Heart left ventricle (tissue), 16 donors: ENCODE measurements at places on chromosomes 16 and 17. TPM values are rescaled to one million over a fixed set of nuclear protein-coding genes. Genes with fewer than 3 reads are reported as not detected.

Gene PIRT
- not detected for total RNA-seq

Gene CCL14
- total RNA-seq = 19.1 TPM

Gene BAIAP2
- 10.3 TPM for total RNA-seq

Gene CSH2
- total RNA-seq = not detected

Gene MYOCD
- 47.1 TPM for total RNA-seq

- H3K27ac ChIP-seq = no peak overlapping the region
- peaks cover 11% of the 10 kb centered on the region for H3K27me3 ChIP-seq
- no peaks in the 10 kb centered on the region for H3K36me3 ChIP-seq
- peaks cover 3% of the 10 kb centered on the region for H3K4me1 ChIP-seq
- no peak overlapping the region for H3K4me3 ChIP-seq
- DNase-seq = no peak
Measured at GRCh38 chr17:40615068-40615840, 32.4 kb downstream of the SMARCE1 start.

DNA sequence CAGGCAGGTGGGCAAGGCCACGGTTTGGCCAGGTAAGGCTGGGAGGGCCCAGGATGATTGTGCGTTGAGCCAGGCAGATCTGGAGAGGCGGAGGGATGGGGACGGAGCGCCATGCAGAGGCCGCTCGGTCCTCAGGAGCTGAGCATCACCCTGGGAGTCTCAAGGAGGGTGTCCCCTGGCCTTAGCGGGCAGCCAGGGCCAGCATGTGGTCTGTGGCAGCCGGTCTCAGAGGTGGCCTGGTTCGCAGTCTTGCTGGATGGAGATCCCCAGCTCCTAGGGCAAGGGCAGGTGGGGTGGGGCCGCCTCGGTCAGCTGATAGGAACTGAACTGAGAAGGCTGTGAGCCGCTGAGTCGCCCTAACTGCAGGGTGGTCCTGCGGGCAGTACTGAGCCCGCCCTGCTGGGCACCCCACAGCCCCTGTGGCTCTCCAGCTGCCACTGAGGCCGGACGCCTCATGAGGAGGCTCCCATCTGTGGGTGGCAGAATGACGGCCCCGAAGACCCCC, 11.6 kb upstream of the CDH15 start:
- H3K4me3 ChIP-seq = no peak overlapping the region
- H3K27me3 ChIP-seq = peaks cover 6% of the 10 kb centered on the region
- no peak overlapping the region for H3K27ac ChIP-seq

GRCh38 chr16:46729326-46729995, 18.7 kb downstream of the MYLK3 start:
- H3K4me3 ChIP-seq = no peak overlapping the region
- peak overlapping the region; percentile 58 for H3K27ac ChIP-seq
- peaks cover 29% of the 10 kb centered on the region for H3K4me1 ChIP-seq

DNA sequence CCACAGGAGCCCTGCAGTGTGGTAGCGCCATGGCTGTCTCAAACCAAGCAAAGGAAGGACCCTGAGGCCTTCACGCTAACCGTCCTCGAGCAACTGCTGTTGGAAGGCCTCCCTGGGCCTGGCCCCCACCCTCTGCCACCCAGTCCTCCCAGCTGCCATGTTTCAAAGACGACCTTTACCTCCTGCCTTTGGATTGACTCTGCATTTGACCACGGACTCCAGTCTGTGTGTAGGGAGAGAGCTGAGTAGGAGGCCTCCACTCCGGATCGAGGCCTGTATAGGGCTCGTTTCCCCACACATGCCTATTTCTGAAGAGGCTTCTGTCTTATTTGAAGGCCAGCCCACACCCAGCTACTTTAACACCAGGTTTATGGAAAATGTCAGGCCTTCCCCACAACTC, 24.3 kb downstream of the PLCD3 start:
- H3K27ac ChIP-seq = peak overlapping the region; percentile 87
- H3K4me3 ChIP-seq = no peak overlapping the region
- no peaks in the 10 kb centered on the region for H3K27me3 ChIP-seq
- peaks cover 60% of the 10 kb centered on the region for H3K36me3 ChIP-seq
- no peak for DNase-seq

DNA sequence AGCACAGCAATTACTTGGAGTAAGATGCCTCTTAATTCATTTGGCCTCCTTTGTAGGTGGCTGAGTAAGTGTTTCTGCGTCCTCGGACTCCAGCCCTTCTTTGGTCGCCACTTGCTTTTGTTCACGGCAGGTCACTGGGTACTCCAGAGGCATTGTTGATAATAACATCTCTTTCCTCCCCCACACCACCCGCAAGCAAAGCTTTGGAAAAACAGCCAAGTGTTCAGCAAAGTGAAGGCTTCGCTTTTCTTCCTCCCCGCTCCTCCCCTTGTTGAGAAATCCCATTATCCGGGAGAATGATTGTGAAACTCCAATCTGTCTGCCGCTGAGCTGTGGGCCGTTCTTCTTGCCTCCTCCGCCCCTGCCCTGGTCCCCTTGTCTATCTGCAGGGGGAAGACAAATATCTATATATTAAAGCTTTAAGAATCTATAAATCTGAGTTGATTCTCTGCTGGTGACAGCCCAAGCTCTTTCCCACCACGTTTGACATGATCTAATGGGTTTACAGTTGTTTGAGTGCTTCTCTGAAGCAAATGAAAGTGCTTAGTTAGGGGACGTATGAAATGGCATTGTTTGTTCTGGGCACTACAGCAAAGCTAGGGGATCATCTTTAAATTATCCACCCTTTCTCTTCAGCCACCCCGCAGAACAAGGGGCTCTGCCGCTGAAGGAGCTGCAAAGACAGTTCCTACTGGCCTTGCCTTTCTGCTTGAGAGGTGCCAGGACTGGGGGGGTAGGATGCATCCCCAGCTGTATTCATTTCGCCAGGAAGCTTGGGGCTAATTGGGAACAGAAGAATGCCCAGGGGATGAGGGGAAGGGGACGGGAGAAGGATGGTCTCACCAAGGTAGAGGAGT, 167.1 kb downstream of the CCDC182 start:
- H3K4me1 ChIP-seq = peaks cover 14% of the 10 kb centered on the region
- no peaks in the 10 kb centered on the region for H3K36me3 ChIP-seq
- H3K27ac ChIP-seq = no peak overlapping the region
- no peaks in the 10 kb centered on the region for H3K27me3 ChIP-seq

- peaks cover 8% of the 10 kb centered on the region for H3K4me1 ChIP-seq
- DNase-seq = peak; percentile 60
- H3K36me3 ChIP-seq = no peaks in the 10 kb centered on the region
- H3K4me3 ChIP-seq = peak overlapping the region; percentile 37
- H3K27ac ChIP-seq = no peak overlapping the region
- H3K27me3 ChIP-seq = peaks cover 36% of the 10 kb centered on the region
Measured at GRCh38 chr17:74862108-74862901, 2.6 kb upstream of the GRIN2C start.

- no peak for DNase-seq
- H3K4me3 ChIP-seq = peak overlapping the region; percentile 20
- H3K27me3 ChIP-seq = no peaks in the 10 kb centered on the region
Measured at GRCh38 chr17:78974635-78975591, 4.8 kb downstream of the LGALS3BP start.

DNA sequence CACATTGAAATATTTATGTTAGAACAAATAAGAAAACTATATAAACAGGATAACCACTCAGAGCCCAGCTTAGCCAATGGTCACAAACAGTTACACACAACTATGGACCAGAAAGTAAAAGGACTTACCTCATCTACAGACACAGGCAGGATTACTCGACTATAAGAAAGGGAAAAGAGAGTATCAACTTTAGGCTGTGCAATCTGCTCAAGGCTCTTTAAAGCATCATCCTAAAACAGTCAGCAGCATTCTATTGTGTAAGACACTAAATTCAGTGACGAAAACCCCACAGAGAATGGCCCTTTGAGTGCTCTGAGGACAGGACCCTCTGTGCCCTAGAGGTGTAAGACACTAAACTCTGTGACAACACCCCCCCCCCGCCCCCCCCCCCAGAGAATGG, 4.2 kb downstream of the PITPNA start:
- H3K4me1 ChIP-seq = peaks cover 18% of the 10 kb centered on the region
- H3K36me3 ChIP-seq = no peaks in the 10 kb centered on the region
- no peak for DNase-seq
- no peaks in the 10 kb centered on the region for H3K27me3 ChIP-seq
- no peak overlapping the region for H3K27ac ChIP-seq

DNA sequence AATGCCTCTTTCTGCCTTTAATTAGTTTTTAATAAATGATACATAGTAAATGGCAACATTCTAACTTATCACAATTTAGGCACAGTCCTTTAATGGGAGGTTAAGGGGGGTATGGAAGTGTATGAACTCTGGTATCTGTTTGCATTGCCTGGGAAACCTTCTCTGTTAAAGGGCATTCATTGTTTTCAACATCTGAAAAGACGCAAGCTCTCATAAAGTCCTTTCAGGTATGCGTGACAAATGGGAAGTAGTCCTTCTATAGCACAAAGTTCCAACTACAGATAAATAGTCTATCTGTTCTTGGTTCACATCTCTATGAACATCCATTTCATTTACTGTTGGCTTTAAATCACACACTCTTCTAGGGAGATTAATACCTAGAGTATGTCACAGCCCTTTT, 298.0 kb upstream of the PMFBP1 start:
- H3K36me3 ChIP-seq = no peaks in the 10 kb centered on the region
- no peak overlapping the region for H3K4me3 ChIP-seq
- no peak for DNase-seq
- H3K27ac ChIP-seq = no peak overlapping the region
- no peaks in the 10 kb centered on the region for H3K27me3 ChIP-seq

GRCh38 chr17:67619555-67619954, 98.2 kb upstream of the NOL11 start:
- no peaks in the 10 kb centered on the region for H3K27me3 ChIP-seq
- H3K4me1 ChIP-seq = no peaks in the 10 kb centered on the region
- DNase-seq = no peak
- H3K36me3 ChIP-seq = no peaks in the 10 kb centered on the region
- H3K4me3 ChIP-seq = no peak overlapping the region

DNA sequence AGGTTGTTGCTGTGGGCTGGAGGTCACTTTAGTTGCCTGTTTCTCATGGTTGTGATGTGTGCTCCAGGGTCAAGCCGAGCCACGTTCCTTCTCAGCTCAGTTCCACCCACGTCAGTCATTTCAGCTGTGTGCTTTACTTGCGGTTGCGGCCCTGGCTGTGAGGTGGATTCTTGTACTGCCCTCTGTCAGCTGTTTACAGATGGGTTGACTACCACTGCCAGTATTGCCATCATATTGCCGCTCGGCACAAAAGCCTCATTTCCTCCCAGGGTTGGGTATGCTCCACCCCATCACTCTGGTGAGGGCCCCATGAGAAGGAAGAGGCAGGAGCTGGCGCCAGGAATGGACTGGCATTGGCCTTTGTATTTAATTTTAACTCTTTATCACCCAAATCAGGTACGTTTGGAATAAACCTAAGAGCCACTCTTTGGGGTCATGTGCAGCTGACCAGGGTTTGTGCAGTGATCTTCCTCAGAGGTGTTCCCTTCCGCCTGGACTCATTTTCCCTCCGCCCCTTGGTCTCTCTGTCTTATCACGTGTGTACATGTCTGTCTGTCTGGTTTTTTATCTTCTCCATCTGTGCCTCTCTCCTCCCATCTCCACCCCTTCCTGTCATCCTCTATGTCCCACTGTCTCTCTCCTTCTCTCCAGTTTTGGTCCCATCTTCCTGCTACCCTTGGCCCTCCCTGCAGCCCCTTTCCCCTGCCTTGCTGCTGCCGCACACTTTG, 25.0 kb downstream of the METTL22 start:
- no peak overlapping the region for H3K4me3 ChIP-seq
- no peak for DNase-seq
- H3K27ac ChIP-seq = no peak overlapping the region
- H3K27me3 ChIP-seq = no peaks in the 10 kb centered on the region
- peaks cover 21% of the 10 kb centered on the region for H3K36me3 ChIP-seq

GRCh38 chr17:72099919-72100318, 20.9 kb upstream of the SOX9 start:
- no peaks in the 10 kb centered on the region for H3K36me3 ChIP-seq
- H3K27me3 ChIP-seq = no peaks in the 10 kb centered on the region
- H3K4me3 ChIP-seq = no peak overlapping the region
- DNase-seq = no peak
- no peak overlapping the region for H3K27ac ChIP-seq

DNA sequence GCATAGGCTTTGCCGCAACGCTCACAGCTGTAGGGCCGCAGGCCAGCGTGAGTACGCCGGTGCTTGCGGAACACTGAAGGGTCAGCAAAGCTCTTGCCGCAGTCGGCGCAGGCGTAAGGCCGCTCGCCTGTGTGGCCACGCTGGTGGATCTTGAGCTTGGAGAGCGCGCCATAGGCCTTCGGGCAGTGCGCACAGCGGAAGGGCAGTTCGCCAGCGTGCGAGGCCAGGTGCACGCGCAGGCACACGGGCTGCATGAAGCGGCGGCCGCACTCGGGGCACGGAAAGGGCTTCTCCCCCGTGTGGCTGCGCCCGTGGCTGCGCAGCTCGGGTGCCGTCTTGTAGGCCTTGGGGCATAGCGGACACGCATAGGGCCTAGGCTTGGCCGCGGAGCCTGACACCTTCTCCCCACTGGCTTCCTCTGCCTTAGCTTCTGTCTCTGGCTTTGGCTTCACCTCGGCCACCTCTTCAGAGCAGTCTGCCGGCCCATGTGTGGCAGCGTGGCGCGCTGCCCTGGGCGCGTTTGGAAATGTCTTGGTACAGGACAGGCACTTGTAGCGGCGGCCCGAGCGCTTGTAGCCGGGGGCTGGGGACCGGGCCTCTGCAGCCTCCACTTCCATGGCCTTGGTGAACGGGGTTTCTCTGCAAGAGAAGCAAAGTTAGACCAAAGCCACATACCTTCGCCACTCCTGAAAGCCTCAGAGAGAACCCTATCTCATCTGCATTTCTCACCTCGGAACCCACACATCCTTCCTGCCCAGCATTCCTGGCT, 10.0 kb downstream of the ZNF668 start:
- no peak overlapping the region for H3K4me3 ChIP-seq
- no peaks in the 10 kb centered on the region for H3K27me3 ChIP-seq
- H3K27ac ChIP-seq = peak overlapping the region; percentile 6
- DNase-seq = no peak
- peaks cover 16% of the 10 kb centered on the region for H3K4me1 ChIP-seq

DNA sequence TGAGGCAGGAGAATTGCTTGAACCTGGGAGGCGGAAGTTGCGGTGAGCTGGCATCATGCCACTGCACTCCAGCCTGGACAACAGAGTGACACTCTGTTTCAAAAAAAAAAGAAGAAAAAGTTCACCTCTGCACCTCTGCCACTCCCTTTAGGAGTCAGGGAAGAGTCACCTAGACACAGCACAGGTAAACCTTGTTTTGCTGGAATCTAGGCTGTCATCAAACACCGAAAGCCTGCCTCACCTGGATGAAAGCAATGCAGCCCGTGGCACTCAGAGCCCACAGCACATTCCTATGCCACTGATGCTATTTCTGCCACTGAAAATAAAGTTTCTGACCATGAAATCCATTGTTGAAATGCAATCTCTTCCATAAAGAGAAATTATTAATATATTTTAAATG, 22.2 kb downstream of the CFAP52 start:
- no peaks in the 10 kb centered on the region for H3K36me3 ChIP-seq

- no peaks in the 10 kb centered on the region for H3K27me3 ChIP-seq
- no peak overlapping the region for H3K4me3 ChIP-seq
- H3K4me1 ChIP-seq = no peaks in the 10 kb centered on the region
- no peaks in the 10 kb centered on the region for H3K36me3 ChIP-seq
- no peak overlapping the region for H3K27ac ChIP-seq
Measured at GRCh38 chr17:8337802-8338752, 1.6 kb upstream of the ODF4 start.
